Brain (organoid and tissue), 16 donors: ENCODE measurements at places on chromosomes 16 and 17.

DNA sequence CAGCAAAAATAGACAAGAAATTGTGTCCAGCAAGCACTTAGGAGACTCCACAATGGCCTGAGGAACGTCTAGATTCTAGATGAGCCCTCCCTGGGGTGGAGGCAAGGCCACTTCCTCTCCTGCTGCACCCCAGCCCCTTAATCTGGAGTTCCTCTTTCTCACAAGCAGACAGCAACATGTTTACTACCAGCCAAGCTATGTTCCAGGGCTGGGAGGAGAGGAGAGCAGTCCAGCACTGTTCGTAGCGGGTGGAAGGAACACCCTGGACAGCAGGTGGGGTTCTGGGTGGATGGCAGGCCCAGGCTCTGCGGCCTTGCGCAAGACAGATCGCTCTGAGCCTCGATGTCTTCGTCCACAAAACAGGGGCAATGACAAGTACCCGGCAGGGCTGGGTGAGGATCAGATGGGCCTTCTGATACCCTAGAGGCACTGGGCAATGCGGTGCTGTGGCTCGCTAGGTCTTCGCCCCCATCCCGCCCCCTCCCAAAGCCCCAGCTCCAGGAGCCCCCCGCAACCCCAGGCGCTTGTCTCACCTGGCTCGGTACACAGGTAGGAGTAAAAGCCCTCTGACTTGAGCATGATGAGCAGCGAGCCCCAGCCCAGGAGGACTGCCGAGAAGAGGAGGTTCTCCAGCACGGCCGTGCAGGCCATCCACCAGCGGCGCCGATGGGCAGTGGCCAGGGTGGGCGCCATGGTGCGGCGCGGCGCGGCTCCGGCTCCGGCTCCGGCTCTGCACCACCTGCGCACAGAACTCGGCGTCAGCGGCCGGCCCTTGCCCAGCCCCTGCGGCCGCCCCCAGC, 1.3 kb downstream of the SLC43A2 start:
- peak; percentile 15 for DNase-seq

GRCh38 chr17:4607773-4608187, 23.5 kb downstream of the SMTNL2 start:
- DNase-seq = peak; percentile 25

GRCh38 chr16:27434141-27435051, 32.4 kb downstream of the IL21R start:
- no peak for DNase-seq

DNA sequence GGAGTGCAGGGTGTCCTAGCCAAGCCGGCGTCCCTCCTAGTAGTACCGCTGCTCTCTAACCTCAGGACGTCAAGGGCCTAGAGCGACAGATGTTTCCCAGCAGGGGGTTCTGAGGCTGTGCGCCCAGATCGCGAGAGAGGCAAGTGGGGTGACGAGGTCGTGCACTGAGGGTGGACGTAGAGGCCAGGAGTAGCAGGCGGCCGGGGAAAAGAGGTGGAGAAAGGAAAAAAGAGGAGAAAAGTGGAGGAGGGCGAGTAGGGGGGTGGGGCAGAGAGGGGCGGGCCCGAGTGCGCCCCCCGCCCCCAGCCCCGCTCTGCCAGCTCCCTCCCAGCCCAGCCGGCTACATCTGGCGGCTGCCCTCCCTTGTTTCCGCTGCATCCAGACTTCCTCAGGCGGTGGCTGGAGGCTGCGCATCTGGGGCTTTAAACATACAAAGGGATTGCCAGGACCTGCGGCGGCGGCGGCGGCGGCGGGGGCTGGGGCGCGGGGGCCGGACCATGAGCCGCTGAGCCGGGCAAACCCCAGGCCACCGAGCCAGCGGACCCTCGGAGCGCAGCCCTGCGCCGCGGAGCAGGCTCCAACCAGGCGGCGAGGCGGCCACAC, at the start of gene MMP2:
Gene MMP2, plus strand, starts transcription at position 372 of the 603 bp plus-strand sequence. CDS start 282 bp downstream, outside the sequence.
- DNase-seq = peak; percentile 55

DNA sequence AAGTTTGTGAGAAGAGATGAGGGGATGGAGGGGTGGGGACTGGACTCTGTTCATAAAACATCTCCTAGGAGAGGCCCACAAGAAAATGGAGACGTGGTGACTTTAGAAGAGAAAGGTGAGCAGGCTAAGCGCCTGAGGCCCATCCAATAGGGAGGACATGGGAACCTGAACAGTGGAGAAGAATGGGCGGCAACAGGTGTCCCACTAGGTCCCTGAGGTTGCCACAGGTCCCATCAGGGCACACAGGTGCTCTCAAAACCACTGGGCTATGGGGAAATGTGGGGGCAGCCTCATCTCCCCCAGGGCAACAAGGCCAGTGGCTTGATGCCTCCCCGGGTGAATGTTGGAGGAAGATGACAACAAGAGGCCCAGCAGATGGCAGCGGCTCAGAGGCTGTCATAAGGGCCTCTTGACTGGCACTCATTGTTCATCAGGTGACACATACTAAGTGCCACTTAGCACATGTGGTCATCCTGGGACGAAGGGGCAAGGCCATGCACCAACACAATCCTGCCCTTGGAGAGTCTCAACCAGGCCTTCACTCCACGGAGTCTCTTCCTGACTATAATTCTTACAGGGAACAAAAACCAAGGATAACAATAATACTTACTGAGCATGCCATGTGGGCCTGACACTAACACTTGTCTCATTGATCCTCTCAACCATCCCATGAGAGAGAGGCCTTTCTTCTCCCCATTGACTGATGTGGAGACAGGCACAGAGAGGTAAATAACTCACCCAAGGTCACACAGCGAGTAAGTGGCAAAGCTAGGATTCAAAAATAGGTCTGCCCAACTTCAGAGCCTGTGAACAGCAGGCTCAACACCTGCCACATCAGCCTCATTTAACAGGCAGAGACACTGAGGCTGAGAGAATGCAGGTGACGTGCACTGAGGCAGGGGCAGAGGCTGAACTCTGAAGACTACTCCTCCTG, 38.0 kb downstream of the CUEDC1 start:
- DNase-seq = no peak

DNA sequence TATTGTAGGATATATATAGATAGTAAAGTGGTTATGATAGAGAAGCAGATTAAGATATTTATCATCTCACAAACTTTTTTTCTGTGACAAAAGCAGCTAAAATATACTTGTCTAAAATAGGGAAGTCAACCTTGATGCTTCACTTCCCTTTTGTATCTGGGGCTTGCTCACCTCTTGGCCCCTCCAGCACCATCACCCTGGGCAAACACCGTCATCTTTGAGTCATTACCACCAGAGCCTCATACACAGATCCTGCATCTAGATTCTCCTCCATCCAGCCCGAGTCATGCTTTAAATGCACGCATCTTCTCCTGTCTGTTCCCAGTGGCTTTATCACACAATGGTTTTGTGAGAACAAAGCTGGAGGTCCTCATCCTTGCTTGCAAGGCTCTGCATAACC, 1062.7 kb upstream of the EEF2KMT start:
- no peak for DNase-seq

DNA sequence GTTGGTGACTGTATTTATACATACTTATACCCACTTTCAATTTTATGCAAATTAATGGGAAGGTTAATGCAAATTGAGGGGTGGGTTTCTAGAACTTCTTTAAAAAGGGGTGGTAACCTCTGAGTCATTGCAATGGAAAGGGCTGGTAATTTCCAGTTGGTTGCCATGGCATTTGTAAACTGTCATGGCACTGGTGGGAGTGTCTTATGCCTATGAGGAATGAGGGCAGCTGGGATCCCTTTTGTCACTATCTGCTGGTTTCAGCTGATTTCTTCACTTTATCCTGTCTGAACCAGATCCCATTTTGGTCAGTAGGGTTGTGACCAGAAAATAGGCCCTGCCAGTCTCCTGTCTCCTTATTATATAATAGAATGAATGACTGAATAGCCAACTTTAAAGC, 1006.7 kb upstream of the GOT2 start:
- DNase-seq = no peak

DNA sequence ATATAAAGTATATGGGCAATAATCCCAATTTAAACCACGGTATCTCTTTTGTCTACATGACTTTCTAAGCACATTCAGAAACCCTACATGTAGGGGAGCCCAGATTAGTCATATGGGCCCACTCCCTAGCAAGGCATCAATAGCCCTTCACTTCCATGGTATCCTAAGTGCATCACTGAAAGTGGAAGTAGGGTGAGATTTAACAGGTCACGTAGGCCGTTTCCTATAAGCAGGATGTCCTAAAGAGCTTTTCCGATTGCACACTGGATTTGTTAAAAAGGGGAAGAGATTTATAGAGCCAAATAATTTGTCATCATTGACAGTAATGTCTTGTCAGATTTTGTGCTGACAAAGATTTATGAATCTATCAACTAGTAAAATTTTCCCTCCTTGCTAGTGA, 39.0 kb downstream of the CA4 start:
- DNase-seq = no peak

DNA sequence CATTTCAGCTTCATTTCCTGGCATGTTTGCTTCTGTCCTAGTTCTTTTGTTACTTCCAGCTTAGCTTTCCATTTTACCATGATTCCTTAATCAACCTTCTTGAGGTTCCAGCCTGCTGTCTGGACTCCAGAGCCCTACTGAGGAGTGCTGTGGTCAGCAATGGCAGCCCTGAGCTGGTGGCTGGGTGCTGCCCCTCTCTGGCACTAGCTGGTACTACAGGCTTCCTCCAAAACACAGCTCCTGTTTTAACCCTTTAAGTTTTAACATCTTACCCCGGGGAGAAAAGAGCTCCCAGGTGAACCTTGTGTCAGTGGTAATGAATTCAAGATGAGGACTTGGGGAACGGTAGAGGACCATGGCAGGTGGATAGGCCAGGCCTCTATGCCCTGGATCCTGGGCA, 395.5 kb downstream of the TMEM114 start:
- no peak for DNase-seq

- DNase-seq = peak; percentile 49
Observed at GRCh38 chr16:26334218-26335111, 642.7 kb downstream of the HS3ST4 start.

- peak; percentile 74 for DNase-seq
Observed at GRCh38 chr17:7479213-7480088, at the start of gene ZBTB4. ZBTB4 (minus strand) TSS chr17:7479631; CDS start chr17:7466801, 12,830 bp downstream.

DNA sequence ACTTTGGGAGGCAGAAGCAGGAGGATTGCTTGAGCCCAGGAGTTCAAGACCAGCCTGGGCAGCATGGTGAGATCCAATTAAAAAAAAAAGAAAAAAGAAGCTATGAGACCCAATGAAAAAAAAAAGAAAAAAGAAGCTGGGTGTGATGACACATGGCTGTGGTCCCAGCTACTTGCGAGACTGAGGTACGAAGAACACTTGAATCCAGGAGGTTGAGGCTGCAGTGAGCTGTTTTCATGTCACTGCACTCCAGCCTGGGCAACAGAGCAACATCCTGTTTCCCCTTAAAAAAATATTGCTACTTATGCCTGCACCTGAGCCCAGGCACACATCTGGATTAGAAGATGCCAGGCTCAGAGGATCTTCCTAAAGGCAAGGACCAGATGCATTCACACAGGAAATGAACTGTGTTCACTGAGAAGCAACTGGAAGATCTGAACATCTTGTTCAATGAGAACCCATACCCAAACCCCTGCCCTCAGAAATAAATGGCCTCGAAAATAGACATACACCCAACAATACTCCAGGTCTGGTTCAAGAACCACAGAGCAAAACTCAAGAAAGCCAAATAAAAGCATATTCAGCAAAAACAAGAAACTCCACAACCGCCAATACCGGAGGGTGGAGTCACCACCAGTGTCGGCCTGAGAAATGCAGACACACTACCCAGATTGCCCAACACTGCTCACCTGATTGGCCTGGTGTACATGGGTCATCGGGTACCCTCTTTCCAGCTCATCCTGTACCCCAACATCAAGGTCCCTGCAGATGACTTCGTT, 4.4 kb downstream of the RNF135 start:
- no peak for DNase-seq

DNA sequence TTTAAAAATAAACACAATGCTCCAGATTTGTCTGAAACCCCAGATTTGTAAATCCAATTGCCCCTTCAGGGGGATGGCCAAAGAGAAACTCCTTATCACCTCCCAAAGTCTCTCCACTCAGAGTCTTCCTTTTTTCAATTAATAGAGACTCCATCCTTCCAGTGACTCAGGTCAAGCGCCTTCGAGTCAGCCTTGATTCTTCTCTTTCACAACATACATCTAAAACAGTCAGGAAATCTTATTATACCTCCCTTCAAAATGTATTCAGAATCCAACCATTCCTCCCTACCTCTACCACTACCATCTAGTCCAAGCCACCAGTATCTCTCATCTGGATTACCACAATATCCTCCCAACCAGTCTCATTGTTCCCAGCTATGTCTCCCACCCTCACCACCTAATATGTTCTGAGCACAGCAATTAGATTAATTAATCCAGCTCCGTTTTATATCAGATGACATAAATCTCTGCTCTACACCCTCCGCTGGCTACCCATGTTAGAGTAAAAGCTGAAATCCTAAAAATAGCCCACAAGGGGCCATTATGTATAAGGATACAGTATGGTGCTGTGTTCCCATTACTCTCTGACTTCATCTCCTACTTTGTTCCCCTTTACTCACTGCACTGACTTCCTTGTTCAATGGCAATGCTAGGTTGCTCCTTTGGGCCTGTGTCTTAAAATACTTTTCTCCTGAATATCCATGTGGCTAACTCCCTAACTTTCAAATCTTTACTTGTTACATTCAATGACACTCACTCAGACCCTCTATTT, 11.8 kb downstream of the SIAH1 start:
- DNase-seq = no peak

DNA sequence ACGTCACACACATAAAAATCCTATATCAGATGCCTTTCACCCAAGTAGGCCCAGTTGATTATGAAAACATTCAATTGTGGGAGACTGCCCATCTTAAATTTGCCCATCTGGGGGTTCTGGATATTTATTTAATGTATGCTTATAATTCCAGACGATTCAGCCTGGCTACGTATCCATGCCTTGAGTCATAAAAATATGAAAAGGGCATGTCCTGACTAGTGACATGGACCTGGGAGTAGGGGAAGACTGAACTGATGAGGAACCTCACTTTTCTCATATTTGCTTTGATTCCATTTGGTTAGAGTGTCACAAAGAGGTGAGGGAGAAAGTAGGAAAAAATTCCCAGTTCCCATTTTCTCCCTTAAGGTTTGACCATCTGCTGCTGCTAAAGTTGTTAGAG, 122.5 kb upstream of the GNAO1 start:
- DNase-seq = no peak

GRCh38 chr17:17204041-17204591, 2.0 kb downstream of the PLD6 start:
- peak; percentile 72 for DNase-seq

DNA sequence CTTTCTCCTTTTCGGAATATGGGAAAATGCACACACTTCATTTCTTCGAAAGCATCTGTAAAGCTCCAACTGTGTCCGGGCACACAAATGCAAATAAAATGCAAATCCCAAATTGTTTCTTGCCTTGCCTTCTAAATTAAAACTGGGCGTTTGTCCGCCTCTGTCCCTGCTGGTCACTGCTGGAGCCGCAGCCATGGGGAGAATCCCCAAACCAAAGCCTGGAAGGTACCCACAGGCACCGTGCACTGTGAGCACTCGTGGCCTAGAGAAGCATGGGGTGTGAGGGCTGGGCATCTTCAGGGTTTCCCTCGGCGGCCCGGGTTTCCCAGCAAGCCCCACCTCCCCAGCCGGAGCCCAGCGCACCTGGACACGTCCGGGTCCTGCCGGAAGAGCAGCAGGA, 2.9 kb downstream of the SLC47A2 start:
- DNase-seq = no peak

- no peak for DNase-seq
Observed at GRCh38 chr17:5832886-5833285, 237.3 kb upstream of the WSCD1 start.
